Cerebellar cortex (tissue), 1 donor: ENCODE measurements at places on chromosomes 7 and 10.

DNA sequence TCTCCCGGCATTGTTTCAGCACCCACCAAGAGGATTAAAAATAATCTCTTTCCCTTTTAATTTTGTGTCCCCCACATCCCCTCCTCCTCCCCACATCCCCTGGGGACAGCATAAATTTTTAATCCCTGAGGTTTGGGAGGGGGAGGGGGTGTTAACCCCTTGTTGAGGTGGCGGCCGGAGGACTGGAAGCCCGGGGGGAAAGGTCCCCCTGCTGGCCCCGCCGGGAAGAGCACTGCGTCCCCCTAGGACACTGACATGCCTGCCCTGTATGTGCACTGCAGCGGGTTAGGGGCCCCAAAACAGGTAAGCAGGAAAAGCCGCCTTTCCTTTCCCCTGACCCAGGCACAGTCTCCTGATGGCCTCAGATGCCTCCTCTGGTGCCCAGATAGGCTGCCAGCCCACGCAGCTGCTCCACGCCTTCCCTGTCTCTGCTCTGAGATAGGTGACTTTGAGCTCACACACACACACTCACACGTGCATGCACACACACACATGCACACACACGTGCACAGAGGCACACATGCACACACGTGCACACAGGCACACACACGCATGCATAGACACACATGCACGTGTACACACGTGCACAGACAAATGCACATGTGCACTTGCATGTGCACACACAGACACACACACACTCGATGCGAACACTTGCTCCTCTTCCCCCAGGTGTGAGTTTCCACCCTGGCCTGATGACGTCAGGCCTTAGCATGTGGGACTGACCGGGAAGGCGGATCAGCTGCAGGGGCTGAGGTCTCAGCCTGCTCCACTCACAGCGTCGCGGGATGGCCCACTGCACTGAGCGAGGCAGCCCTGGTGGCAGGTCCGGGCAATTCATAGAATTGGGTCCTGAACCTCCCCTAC is 12.3 kb downstream of the CNPY1 start:
- peak; percentile 57 for DNase-seq

DNA sequence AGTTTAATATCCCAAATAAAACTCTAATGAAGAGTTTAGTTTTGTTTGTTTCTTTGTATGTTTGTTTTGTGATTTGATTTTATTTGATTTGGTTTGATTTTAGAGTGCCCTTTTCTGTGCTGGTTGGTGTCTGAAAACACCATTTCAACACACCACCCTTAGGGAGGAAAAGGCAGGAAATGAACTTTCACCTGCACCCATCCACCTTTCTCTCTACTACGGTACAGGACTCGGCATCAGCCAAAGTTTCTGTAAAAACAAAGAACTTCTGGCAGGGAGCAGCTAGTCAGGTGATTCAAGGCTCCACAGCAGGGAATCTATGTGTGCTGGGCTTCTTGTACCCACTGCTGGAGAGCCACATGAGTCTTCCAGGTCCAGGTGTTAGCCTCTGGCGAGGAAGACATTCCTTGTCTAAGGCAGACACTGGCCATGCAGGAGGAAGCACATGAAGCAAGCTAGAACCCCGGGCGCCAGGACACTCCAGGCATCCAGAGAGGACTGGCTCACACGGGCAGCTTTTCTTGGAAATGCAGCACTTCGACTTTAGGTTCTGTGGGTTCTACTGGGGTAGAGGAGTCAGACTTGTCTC is 22.1 kb upstream of the STK17A start:
- DNase-seq, result no peak

DNA sequence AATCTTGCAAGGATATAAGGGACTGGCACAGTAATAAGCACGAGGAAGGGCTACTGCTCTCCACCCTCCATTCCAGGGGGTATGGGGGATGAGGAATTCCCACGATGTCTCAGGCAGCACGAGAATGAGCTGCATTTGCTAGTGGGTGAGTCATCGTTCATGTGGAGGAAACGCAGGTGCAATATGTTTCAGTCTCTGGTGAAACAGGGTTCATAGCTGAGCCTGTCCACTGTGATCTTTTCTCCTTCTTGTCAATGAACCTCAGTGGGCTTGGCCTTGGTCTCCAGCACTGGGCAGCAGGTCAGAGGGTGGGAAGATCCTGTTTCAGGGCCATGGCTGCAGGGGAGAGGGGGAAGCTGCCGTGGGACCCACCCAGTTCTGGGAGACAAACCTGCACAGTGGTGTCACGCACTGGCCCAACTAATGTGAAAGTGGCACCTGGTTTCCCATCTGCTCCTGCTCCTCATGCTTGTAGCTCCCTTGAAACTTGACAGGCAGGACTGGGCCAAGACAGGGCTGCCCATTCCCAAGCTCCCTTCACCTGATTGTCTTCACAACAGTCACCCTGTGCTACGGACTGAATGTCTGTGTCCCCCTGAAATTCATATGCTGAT is 181.9 kb downstream of the USP6NL start:
- DNase-seq, result no peak

- DNase-seq, result no peak
Measured at GRCh38 chr10:113386005-113386404, 166.8 kb upstream of the HABP2 start.

GRCh38 chr7:98212532-98213041 is 1.3 kb downstream of the BHLHA15 start:
- DNase-seq, result no peak

DNA sequence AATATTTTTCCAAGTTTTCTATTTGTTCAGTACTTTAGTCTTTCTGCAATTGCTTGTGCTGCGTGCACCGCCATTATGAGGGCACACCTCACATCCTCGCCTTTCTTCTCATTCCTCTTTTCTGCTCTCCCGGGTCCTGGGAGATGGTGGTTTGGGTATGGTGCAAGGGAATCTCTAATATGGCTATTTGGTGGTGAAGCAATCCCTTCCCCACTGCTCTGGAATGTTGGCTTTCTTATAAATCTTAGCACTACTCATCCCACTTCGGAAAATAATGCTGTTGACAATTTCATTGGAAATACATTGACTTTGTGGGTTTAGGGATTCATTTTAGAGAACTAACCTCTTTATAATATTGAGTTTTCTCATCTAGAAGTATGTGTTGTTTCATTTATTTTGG is 1.9 kb upstream of the GCK start:
- DNase-seq, result no peak

GRCh38 chr7:98202367-98203195 is 8.7 kb upstream of the BHLHA15 start:
- no peak for DNase-seq

GRCh38 chr10:103106539-103106938 is 86.5 kb downstream of the NT5C2 start:
- no peak for DNase-seq

- no peak for DNase-seq
Measured at GRCh38 chr10:102616066-102616770, 28.1 kb upstream of the TRIM8 start.

DNA sequence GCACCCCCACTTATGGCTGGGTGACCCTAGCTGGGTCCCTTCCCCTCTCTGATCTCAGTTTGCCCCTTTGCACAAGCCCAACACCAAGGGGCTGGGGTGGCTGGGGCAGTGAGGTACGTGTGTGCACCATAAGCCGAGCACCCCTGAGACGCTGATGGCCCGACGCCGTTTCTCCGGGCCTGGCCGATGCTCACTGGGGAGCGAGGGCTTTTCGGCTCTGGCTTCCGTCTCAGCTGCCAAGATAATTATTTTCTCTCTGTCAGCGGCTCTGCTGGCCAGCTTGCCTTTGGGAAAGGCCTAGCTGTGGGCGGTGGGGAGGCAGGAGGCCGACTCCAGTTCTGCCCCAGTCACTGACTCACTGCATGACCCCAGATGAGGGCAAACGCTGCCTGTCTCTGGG is 91.0 kb downstream of the ZMIZ1 start:
- peak; percentile 80 for DNase-seq

GRCh38 chr10:24938076-24938475 is 14.3 kb downstream of the PRTFDC1 start:
- no peak for DNase-seq

DNA sequence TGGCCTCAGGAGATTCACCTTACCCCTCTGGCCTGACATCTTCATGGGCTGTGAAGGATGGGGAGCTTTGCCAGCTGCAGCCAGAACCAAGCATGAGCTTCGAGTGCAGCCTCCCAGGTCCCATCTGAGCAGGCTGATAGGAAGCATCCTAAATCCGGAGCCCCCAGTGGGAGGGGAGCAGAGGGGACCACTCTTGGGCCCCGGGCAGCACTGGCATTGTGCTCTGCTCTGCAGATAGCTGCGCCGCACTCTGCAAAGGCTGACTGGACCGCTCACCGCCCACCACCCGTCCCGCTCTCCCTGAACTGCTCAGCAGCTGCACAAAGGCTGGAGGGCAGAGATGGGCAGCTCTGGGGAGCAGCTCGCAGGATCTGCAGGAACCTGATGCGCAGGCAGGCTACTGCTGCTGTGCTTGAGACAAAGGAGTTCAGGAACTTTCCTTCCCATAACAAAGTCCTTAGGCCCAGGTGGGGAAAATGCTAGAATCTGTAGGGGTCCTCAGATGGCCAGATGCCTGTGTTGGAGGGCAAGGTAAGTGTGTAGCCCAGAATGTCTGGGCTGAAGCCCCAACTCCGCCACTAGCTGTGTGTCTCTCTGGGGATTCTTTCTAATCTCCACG is 51.8 kb downstream of the ARHGAP22 start:
- no peak for DNase-seq

- DNase-seq, result no peak
Measured at GRCh38 chr10:16570731-16571130, 49.1 kb upstream of the C1QL3 start.

GRCh38 chr7:99024066-99024465 is 119.8 kb downstream of the SMURF1 start:
- DNase-seq, result no peak

DNA sequence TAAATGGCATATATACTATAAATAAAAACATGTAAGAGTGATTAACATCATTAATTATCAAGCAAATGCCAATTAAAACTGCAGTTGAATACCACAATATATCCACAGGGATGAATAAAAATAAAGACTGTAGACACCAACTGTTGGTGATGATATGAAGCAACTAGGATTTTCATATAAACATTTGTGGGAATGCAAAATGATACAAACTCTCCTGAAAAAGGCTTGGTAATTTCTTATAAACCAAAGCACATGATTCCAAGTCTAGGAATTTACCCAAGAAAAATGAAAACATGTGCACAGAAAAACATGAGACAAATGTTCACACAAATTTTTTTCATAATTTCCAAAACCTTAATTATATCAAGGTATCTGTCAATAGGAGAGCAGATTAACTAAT is 448.1 kb downstream of the ETV1 start:
- no peak for DNase-seq

DNA sequence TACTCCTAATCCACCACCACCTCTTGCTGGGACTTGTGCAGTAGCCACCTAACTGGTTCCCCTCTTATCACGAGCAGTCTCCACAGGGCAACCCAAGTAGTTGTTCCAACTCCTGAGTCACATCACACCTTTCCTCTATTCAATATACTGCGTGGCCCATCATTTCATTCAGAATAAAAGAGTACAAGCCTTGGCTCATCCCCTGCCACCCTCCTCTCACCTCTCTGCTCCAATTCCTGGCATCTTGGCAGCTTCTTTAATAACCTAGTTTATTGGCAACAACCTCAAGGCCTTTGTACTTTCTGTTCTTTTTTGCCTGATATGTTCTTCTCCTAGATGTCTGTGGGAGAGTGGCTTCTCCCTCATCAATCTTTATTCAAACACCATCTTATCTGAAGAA is 199.4 kb downstream of the KIAA1217 start:
- DNase-seq, result no peak

GRCh38 chr10:84388148-84388547 is 59.8 kb downstream of the CCSER2 start:
- DNase-seq, result no peak

GRCh38 chr10:133292919-133293809 is 15.5 kb downstream of the TUBGCP2 start:
- no peak for DNase-seq

GRCh38 chr10:62869958-62870357 is 53.8 kb upstream of the EGR2 start:
- DNase-seq, result no peak

DNA sequence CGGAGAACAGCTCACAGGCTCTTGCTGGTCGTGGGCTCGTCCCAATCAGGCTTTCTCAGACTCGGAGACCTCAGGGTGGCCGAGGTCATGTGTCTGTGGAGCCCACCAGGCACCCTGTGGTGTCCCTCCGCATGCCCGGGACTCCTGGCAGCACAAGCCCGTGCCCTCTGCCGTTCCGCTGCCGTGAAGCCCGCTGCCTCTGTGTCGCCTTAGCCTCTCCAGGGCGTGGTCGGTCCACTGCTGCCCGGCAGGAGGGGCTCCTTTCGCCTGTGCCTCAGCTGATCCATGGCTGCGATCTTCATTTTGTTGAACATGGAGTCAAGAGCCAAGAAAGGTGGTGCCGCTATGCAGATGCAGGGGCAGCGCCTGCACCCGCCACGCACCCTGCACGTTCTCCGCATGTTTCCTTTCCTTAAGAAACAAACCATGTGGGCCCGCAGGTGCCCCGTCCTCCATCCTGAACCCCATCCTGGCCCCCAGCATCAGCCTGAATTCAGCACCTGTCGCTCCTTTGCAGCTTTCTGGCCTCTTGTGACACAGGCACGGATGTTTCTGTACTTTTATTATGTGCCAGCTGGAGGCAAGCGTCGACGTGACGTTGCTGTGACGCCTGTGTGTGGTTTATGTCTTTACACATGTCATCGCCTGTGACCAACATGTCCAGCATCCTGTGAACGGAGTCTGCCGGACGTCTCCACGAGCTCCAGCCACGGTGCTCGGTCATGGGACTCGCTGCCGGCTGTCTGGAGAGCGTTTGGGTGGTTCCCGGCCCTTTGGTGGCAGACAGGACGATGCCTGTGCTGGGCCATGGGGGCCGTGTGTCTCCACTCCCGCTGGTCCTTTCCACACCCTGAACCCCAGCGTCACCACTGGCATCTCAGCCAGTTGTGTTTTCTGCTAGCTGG is 69.9 kb downstream of the NKX6-2 start:
- DNase-seq, result no peak

DNA sequence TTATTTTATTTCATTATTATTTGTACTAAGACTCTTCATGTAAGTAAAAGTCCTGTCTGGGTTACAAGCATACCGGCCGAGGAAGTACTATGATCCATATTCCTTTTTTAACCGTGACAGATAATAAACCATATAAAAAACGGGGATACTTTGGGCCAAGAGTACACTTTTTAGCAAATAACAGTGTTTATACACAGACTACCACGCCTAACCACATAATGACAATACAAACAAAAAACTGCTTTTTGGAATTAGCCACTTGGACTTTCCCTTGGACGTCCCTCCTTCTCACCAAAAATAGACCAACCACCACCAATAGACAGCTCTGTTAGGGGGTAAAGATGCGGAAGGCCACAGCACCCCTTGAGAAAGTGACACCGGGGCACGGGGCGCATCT is 800 bp downstream of the MINDY3 start:
- no peak for DNase-seq

- DNase-seq, result peak; percentile 74
Measured at GRCh38 chr10:101297901-101298486, 56.0 kb upstream of the BTRC start.

GRCh38 chr7:127745445-127745844 is 93.5 kb downstream of the SND1 start:
- DNase-seq, result no peak
